ENCODE measurements at places on chromosomes 7 and 10.

- no peak for DNase-seq
Observed at GRCh38 chr7:37758501-37759045, 75.0 kb downstream of the GPR141 start.

DNA sequence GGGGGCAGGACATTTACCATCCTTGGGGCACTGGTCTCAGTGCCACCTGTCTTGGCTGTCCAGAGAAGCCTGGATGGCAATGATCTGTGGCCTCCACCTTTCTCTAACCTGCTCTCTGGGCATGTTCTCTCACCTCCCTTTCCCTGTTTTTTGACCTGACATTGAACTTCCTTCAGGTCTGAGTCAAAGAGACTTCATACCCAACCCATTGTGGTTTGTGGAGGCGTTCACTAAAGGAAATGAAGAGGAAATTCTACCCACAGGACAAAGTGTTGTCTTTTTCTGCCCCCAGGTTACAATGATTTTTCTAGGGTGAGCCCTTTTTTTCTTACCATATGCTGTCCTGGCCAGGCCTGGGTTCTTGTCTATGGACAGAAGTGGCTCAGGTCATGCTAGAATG lies 76.6 kb downstream of the CYP26A1 start:
- DNase-seq = peak; percentile 69

DNA sequence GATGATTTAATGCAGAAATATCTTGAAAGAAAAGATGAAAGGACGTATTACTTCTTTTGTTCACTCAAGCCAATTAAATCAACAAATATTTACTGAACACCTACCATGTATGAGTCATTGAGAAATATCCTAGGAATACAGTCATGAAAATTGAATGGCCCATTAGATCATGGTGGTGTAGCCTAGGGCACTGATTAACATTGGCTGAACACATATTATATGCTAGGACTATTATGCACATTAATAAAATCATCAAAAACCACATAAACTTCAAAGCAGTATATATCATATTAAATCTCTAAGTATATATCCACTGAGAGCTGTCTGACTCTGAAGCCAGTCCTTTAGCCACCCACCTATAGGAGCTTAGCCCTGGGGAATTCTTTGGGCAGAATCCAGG lies 41.8 kb downstream of the FAM204A start:
- DNase-seq = no peak

GRCh38 chr7:44148961-44149536 lies 7.9 kb upstream of the MYL7 start:
- no peak for DNase-seq

- peak; percentile 50 for DNase-seq
Observed at GRCh38 chr10:90871279-90871765, 452 bp upstream of the RPP30 start.

- DNase-seq = no peak
Observed at GRCh38 chr10:102159051-102159597, 6.9 kb downstream of the NOLC1 start.

DNA sequence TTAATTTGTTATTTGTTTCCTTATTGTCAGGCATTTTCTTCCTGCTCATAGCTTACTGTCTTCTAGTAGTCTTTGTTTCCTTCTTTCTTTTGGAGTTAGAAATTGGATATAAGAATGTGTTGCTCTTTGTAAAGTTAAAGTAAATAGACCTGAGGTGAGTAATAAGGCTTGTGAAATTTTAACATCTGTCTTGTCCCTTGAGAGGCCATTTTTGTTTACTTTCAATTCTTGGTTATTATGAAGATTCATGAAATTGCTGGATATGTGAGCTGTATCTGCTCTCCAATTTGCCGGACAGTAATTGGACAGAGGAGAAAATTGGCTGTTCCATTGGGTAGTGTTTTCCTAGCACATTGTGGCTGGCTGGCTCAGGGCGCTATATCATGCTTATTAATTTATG lies 260.7 kb downstream of the EXOC4 start:
- DNase-seq = no peak

- DNase-seq = peak; percentile 50
Observed at GRCh38 chr7:29282819-29283414, 88.3 kb downstream of the CHN2 start.

DNA sequence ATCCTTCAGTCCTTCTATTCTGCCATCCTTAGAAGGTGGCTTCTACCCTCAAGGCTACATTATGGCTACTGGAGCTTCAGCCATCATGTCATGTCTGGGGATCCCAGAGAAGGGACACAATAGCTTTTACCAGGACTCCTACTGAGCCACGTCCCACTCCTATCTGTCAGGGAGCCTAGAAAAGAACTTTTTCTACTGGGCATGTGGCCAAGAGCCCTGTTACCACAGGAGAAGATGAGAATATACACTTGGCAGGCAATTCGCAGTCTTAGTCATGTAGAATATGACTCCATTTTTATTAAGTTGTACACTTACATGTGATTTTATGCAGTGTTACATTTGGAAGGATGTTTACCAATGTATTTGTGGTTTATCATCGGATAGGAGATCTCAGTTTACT lies 64.6 kb upstream of the KCNMA1 start:
- DNase-seq = no peak

GRCh38 chr7:3710531-3710930 lies 409.5 kb downstream of the SDK1 start:
- DNase-seq = no peak

Data from inflammatory macrophage treated with lipopolysaccharide for 4 hours (primary cell).